ENCODE measurements at places on chromosomes 16 and 17.

- no peak for DNase-seq
Measured at GRCh38 chr17:66467766-66468165, 165.4 kb downstream of the PRKCA start.

- no peak for DNase-seq
Measured at GRCh38 chr17:43199633-43200032, 12.0 kb upstream of the TMEM106A start.

DNA sequence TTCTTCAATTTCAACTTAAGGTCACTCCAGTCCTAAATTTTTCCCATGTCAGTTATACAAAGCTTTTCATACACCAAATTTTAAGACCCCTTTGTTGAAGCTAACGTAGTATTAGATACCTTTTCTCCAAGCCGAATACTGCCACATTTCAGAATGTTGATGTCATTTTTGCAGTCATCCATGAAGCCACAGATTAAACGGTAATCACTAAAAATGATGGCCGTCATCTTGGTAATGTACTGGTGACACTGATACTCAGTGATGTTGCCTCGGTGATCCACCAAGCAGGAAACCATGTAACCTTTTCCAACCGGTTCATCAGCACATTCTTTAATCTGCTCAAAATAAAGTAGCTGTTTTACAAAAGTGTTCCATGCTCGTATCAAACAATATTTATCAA lies 82.1 kb upstream of the CLEC18B start:
- DNase-seq = no peak

DNA sequence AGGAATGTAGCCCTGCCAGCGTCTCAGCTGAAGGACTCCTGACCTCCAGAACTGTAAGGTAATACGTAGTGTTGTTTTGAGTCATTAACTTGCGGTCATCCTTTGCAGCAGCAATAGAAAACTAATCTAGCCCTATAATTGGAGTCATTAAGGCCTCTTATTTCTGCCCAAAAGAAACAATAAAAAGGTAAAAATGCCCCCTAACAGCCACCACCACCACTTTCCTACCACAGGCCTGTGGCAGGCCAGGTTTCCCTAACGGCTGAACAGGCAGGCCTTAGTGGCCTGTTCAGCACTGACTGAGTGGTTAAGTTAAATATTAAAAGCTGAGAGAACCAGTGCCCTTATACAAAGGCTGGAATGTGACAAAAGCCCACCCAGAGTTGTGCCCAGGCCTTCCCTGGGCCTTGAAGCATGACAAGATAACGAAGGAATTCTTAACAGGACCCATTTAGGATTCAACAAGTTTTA lies 286.5 kb upstream of the ERCC4 start:
- no peak for DNase-seq

DNA sequence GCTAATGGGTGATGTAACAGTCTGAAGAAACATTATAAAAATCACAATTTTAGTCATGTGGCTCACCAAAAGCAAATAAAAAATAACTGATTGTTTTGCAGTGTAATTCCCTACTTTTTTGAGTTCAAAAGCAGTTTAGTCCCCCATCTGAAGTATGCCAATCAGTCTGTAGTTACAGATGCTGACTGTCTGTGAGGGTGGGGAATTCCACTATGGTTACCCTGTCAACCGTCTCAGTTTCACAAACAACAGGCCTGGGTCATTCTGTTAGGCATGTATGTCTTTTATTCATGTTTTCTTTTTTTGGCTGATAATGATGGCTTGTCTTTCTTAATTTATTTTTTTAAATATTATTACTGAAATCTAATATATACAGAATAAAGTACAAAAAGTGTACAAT lies 69.3 kb downstream of the STXBP4 start:
- DNase-seq = no peak

DNA sequence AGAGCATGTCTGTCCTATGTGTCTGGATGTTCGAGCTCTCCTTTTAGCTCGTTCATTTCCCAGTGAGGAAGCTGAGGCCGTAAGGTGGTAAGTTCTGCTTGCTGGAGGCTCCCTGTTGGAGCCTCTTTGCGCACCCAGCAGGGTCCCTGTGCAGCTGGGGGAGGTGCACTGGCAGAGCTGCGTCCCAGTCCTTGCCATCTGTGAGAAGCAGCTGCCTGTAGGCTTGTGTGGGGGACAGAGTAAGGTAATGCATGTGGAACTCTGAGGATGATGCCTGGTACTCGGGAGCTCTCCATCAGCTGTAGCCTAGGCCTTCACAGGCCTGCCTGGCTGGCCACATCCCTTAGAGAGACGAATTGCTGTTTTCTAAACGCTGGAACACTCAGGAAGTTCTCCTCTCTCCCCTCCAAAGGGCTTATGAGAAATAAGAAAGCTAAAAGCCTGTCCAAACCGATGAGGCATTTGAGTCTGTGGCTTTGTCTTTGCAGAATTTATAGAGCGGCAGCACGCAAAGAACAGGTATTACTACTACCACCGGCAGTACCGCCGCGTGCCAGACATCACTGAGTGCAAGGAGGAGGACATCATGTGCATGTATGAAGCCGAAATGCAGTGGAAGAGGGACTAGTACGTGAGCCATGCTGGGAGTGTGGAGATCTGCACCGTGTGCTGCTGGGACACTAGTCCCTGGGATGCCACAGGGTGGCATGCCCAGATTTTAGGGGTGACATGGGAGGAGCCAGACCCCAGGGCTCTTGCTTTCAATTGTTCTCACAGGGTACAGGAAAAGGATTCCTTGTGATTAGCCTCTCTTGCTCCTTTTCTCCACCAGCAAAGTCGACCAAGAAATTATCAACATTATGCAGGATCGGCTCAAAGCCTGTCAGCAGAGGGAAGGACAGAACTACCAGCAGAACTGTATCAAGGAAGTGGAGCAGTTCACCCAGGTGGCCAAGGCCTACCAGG lies 1.6 kb downstream of the NDUFB10 start:
- no peak for DNase-seq

- DNase-seq = no peak
Measured at GRCh38 chr16:86794216-86794864, 216.0 kb downstream of the FOXL1 start.

DNA sequence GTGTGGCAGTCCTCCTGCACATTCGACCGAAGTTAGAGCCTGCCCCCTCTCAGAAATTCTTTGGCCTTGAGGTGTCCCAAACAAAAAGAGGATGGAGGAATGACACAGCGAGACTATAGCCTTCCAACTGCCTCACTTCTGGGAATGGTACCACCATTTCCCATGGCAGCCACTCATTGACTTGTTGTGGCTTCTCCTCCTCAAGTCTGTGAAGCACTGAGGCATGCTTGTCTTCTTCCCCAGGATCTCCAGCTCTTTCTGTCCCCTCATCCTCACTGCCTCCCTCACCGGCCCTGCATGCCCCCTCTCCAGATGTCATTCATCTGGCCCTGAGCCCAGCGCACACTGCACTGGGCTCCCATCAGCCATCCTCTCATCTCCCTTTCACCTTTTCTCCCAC lies 43.7 kb upstream of the DNAH9 start:
- no peak for DNase-seq

DNA sequence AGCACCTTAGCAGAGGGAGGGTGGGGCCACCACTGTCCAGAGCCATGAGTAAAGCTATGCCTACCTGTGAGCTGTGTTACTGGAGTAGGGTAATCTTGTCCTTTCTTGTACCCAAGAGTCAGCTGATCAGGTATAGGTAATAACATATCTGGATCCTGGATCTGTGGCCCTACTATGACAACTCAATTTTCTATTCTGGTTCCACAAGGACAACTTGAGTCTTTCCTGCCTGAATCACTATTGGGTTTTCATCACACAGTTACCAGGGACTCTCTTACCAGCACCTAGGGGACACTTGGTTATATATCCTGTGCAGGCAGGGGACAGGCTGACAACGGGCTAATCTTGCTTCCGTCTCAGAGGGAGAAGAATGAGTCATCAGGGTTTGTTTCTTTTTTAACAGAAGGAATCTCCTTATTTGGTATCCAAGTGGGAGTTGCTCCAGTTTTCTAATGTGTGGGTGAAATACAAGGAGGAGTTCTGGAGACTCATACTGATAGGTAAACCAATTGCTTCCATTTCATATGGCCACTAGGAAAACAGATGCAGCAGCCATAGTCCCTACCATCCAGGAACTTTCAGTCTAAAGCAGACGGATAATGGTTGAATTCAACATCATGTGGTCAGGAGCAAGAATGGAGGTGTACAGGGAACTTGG lies 6.8 kb downstream of the ZNF267 start:
- peak; percentile 23 for DNase-seq
